Activated T-cell treated with anti-CD3 and anti-CD28 coated beads, Interleukin-2, amount 50 U/mL, for 72 hours (primary cell): ENCODE measurements at places on chromosomes 1 and 21.
A peak's percentile ranks its signal among the peaks of the same experiment; 100 is the strongest.

GRCh38 chr1:183699616-183700160 is 46.6 kb upstream of the APOBEC4 start:
- DNase-seq, result no peak

DNA sequence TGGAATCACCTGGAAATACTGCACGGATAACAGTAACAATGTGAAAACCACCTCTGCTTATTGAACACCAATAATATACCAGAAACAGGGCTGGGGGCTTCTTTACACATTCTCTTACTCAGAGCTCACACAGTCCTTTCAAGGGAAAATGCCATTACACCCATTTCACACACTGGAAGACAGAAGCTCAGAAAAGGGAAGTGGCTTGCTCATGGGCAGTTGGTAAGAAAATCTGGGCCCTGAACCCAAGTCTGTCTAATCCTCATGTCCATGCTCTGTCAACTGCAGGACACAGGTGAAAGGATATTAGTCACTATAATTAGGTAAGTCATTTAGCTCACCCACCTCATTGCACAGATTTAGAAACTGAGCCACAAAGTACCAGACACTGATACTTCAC is 18.6 kb downstream of the C8A start:
- DNase-seq, result no peak

GRCh38 chr1:27555700-27556424 is 48.1 kb downstream of the AHDC1 start:
- DNase-seq, result peak; percentile 22

GRCh38 chr1:228867951-228868730 is 132.9 kb downstream of the RHOU start:
- no peak for DNase-seq

DNA sequence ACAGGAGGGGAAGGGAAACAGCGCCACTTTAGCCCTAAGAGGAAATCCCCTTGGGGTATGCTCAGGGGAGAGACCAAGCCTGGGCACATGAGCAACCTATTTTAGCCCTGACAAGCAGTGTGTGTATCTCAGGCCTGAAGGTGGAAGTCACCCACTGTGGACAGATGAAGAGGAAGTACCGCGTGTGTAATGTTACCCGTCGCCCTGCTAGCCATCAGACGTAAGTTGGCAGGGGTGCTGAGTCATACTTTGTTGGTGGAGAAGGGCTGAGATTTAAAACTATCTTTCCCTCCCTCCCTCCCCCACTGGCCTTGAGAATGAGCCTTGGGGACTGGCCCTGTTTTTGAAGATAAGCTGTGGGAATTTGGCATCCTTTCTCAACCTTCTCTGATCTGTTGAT is 11.2 kb downstream of the AGO1 start:
- no peak for DNase-seq

DNA sequence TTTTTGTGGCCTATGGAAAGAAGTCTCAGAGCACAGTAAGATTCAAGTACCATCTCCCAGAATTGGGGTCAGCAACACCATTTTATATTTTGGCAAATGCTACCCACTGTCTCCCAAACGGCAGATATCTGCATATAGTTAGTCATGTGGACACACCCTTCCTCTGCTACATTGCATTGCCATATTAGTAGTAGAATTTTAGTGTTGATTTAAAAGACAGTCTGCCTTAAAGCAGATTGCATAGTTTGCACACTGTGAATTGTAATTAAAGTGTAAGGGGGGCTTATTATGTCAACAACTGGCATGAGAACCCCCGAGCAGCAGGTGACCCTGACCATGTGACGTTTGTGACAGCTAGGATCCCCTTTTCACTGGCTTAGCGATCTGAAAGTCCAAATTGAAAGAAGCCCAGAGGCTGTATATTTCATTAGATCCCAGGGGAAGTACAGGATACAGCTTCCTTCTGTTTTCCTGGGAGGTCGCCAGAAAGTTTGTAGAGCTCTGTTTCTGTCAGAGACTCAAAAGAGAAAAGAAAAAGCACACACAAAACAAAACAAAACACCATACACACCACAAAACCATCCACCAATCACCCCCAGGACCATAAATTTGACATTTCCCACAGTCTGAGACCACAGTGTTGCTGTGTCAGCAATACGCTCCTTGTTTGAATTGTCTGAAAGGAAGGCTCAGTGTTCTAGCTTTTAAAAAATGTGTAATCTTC is 172.4 kb downstream of the NFIA start:
- no peak for DNase-seq
